NCI-H1930 (cell line): ENCODE measurements at places on chromosomes 12 and 14.

- no peak for DNase-seq
Observed at GRCh38 chr14:73225496-73225895, 11.8 kb upstream of the PAPLN start.

DNA sequence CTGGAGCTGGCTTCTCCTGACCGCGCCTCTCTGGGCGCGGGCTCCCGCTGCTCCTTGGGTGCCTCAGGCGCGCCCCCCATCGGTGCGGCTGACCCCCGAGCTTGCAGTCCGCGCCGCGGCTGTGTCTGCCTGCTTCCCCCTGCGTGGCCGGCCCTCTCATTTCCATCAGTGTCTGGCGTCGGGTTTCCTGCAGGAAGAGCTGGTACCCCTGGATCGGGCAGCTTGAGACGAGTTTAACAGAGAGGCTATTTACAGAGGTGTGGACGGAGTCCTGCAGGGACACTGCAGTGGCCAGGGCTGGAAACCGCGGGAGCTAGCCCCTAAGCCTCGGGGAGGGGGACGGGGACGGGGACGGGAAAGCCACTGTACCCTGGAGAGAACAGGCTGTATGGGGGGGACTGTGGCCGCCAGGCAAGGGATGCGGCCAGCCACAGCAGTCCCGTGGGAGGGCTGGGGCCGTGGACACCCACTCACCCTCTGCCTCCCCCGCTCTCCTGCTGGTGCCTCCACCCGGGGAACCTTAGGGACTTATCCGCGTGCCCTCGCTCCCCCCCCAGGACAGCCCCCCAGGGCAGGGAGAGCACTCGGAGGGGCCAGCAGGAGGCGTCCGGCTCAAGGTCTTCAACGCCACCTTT lies 3.7 kb upstream of the CACNA2D4 start:
- DNase-seq = no peak

GRCh38 chr14:35400648-35401421 lies 3.7 kb downstream of the NFKBIA start:
- DNase-seq = no peak

DNA sequence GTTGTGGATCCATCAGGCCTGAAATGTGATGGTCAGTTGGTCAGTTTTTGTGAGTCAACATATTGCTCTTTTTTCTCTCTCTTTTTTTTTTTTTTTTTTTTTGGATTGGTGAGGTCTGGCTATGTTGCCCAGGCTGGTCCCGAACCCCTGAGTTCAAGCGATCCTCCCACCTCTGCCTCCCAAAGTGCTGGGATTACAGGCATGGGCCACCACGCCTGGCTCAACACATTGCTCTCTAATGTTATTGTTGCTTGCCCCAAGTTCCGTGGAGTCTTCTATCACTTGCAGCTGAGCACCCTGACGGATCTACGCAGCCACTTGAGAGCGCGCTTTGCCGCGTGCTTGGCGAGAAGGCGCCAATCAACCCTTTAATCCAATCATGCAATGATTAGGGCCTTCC lies 69.5 kb upstream of the DIO3 start:
- no peak for DNase-seq

DNA sequence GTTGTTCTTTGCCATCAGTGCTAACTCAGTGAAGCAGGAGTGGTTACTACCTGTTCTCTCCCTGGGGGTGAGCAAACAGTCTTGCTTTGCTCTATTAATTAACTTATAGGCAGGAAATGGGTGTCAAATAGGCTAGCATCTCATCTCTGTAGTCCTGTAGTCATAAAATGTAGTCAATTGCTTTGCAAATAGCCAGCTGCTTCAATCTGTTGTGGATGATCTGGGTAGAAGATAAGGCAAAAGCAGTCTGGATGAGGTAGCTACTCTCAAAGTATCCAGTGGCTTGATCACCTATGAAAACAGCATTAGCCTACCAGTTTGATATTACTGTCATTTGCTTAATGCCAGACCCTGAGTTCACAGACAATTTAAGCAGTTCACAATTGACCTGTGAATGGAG lies 369.0 kb upstream of the TMTC1 start:
- DNase-seq = no peak

GRCh38 chr12:111407377-111408115 lies 1.8 kb downstream of the SH2B3 start:
- no peak for DNase-seq

DNA sequence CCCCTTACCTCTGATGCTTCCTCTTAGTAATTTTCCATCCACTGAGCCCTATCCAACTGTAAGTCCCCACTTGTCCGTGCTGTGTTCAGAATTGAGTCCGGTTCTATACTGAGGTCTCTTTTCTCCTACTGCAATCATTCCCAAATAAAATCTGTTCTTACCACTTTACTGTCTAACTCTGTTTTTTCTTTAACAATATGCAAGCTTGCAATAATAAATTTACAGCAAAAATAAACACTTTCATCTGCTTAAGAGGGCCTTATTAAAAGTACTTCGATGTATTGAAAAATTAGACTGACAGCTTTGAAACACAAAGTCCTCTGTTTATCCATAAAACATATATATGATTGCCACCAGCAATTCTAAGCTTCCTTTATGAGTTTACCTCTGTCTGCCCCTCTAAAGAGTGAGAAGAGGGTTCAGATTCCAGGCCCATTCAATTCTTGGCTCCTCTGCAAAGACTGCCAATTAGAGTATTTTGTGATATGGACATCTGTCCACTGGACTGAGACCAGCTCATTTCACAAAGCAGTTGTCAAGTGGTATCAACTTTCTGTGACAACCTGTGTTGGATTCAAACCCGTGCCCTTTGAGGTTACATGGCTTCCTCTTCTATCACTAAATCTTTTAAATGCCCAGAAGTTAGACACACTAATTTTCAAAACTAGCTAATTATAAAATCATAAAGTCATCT lies 39.9 kb upstream of the G2E3 start:
- DNase-seq = no peak

- DNase-seq = no peak
Observed at GRCh38 chr14:73142216-73142615, 5.9 kb downstream of the PSEN1 start.
